ENCODE measurements at places on chromosomes 13 and 19. TPM values are rescaled to one million over a fixed set of nuclear protein-coding genes. Genes with fewer than 3 reads are reported as not detected.

The ATP4B gene
- 0.07 TPM for total RNA-seq

The FCAR gene
- total RNA-seq: not detected

The CLEC4M gene
- total RNA-seq: 0.07 TPM

The CASP14 gene
- not detected for total RNA-seq

The DKKL1 gene
- 0.14 TPM for total RNA-seq

The ZNF506 gene
- 8.0 TPM for total RNA-seq

The GRIN3B gene
- total RNA-seq: 0.59 TPM

The BLOC1S3 gene
- total RNA-seq: 3.5 TPM

The HNRNPA1L2 gene
- total RNA-seq: 3.4 TPM

The EEF1AKMT1 gene
- 5.9 TPM for total RNA-seq

The ZNF530 gene
- 5.7 TPM for total RNA-seq

The GSX1 gene
- total RNA-seq: not detected

The ZIM2 gene
- total RNA-seq: not detected

The ZNF677 gene
- 17.8 TPM for total RNA-seq

The TUBA3C gene
- not detected for total RNA-seq
